ENCODE measurements at places on chromosomes 4 and X.

GRCh38 chr4:76582074-76582816 lies 147.2 kb downstream of the SHROOM3 start:
- peak; percentile 46 for DNase-seq

DNA sequence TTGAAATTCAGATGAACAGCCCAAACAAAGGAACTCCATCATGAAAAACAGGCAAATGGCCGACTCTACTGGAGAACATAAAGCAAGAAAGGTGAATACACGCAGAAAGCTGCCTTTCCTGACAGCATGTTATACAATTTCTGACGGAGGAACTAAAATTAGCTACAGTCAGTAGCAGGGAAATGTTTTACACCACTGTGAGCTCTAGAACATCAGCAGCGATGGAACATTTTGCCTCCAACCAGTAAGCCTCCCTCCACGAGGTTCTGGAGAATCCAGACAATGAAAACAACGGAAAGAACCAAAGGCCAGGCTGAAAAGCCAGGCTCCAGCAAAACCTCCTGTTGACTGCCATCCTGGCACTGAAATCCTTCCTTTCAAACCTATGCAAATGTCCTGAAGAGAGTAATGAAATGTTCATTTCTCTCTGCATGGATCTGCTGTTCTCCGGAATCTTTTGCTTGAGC lies 78.9 kb downstream of the IRF2 start:
- DNase-seq = no peak

- DNase-seq = peak; percentile 74
These were observed 512.8 kb downstream of the ANKRD50 start for GRCh38 chr4:124199755-124200154.

GRCh38 chr4:149291463-149291862 lies 524.2 kb downstream of the IQCM start:
- peak; percentile 3 for DNase-seq

DNA sequence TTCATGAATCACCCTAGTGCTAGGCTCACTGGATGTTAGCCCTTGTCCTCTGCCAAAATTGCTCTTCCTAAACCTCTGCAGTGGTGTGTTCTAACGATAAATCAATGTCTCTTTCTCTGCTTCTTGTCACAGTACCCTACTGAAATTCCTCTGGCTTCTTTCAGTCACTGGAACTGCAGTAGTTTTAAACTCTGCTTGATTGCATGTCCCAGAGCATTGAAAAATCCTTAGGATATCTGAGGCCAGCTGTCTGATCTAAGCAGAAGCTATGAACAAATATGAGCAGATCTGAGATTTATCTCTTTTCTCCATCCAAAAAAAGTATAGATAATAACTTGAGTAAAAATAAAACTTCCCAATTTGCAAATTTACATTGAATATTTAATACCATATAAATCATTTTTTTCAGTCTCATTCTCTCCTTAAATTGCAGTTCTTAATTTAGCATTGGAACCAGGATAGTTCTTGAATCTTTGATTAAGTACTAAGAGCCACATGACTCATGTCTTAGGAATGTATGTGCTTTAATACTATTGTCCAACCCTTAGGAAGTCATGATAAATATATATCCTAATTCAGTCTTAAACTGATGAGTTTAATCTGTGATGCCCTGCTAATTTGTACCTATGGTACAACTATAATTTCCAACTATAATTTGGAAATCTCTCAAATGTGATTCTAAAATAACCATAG lies 169.7 kb downstream of the PDHA2 start:
- DNase-seq = no peak

GRCh38 chr4:82076359-82076758 lies 297.4 kb downstream of the HNRNPD start:
- no peak for DNase-seq

DNA sequence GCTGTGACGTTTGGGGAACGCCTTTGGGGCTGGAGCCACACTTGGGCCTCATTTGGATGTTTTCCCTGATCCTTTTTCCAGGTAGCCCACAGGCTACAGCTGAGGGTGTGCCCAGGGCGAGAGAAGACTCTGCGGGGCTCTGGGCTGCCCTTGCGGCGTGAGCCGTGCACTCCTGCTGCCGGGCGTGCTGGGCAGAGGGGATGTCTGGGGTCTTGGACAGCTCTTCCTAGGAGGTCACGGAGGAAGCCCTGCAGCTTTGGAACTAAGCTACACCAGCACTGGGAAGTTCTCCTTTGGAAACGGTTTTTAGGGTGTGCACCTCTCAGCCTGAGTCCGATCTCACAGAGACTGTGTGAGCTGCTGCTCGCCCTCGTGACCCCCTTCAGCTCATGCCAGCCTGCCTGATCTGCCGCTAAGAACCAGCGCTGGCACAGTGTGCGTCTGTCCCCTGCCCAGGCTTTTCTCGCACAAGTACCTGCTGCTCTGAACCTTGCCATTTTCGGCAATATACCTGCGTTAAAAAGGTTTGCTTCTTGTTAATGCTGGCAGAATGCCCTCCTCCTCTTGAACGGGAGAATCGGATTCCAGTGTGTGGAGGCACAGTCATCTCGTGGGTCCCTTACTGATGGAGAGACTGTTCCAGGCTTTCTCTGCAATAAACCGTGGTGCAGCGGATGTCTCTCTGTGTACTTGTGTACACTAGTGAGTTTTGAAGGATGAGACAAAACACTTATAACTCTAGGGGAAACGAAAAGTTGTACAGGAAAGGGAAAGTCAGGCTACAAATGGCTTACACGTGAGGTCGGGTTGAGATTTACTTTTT lies 14.3 kb downstream of the MSANTD1 start:
- DNase-seq = no peak

- DNase-seq = no peak
These were observed 20.5 kb upstream of the AFAP1 start for GRCh38 chr4:7960017-7960789.
